Activated T-helper 1 cell treated with anti-CD3 and anti-CD28 coated beads, Interleukin-12 subunit alpha, Interleukin-12 subunit beta, Interleukin-2, Interleukin-4 antibody, amounts not matched to agents 30 ng/mL and 10 ng/mL and 1 ng/mL, durations not matched to agents 14 hours and 24 hours and 36 hours (primary cell): ENCODE measurements at places on chromosomes 2 and 18.

DNA sequence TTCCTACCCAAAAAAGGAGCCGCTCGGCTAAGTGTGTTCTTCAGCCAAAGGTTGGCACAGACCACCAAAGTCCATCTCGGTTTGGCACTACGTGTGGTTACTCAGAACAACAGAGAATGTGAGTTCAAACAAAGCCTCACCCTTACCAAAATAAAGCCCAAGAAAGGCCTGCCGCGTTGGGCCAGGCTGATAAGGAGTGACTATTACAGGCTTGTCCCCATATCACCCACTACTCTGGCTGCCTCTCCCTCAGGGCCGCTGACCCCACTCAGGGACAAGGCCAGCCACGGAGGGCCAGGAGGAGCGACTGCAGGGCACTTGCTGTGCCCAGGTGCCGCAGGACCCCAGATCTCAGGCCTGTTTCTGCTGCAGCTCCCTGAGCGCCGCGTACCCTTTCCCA, 13.8 kb downstream of the HS1BP3 start:
- no peak overlapping the region for H3K4me3 ChIP-seq
- H3K4me1 ChIP-seq: no peaks in the 10 kb centered on the region
- peaks cover 7% of the 10 kb centered on the region for H3K36me3 ChIP-seq
- no peaks in the 10 kb centered on the region for H3K27me3 ChIP-seq

DNA sequence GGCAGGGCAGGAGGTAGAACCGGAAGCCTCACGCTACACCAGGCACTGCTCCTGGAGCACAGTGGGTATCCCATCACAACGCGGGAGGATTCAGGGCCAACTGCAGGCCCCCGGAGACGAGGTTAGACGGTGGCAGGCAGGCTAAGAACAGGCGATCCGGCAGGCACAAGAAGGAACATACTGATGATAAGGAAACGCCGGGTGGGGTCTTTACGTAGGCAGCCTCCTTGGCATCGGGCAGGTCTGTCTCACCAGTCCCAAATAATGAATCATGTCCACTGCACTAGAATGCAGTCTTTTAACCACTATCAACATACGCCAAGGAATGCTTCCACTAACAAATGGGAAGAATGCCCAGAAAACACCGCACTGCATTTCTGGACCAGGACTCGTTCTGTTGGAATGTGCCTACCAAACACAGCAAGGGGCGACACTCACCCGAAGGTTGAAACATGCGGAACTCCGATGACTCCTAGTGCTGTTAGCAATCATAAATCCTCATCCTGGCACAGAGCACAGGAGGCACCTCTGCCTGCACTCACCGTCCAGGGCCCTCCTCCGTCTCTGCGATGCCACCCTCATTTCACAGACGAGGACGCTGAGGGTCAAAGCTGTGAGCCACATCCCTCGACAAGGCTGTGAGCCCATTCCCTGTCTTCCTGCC, 35.2 kb downstream of the ZNF516 start:
- H3K4me1 ChIP-seq: no peaks in the 10 kb centered on the region
- H3K4me3 ChIP-seq: no peak overlapping the region
- H3K27ac ChIP-seq: no peak overlapping the region
- DNase-seq: no peak
- no peaks in the 10 kb centered on the region for H3K36me3 ChIP-seq

DNA sequence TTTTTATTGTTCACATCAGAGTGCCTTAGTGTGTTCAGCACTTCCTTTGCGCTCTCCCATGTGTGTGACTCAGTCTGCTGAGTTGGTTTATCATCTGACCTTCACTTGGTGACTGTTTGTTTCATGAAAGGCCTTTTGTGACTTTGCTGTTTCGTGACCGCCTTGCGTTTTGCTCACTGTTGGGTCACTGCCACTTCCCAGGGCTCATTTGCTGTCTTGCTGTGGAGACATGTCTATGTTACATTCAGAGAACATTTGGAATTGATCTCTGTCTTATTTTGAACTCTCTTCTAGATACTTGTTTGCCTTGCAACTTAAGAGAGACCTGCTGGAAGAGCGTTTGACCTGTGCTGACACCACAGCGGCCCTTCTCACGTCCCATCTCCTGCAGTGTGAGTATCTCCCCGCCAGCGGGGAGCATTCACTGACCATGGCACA, 54.7 kb downstream of the FARP2 start:
- H3K4me3 ChIP-seq: no peak overlapping the region
- H3K4me1 ChIP-seq: no peaks in the 10 kb centered on the region
- peaks cover 14% of the 10 kb centered on the region for H3K36me3 ChIP-seq
- DNase-seq: no peak
- H3K27ac ChIP-seq: no peak overlapping the region

GRCh38 chr2:232870766-232871371, 805 bp downstream of the SNORC start:
- H3K27ac ChIP-seq: no peak overlapping the region
- no peaks in the 10 kb centered on the region for H3K36me3 ChIP-seq
- no peaks in the 10 kb centered on the region for H3K4me1 ChIP-seq
- H3K27me3 ChIP-seq: peaks cover 9% of the 10 kb centered on the region
- no peak for DNase-seq
- no peak overlapping the region for H3K4me3 ChIP-seq

- no peak overlapping the region for H3K27ac ChIP-seq
- no peaks in the 10 kb centered on the region for H3K27me3 ChIP-seq
- H3K36me3 ChIP-seq: no peaks in the 10 kb centered on the region
- no peak for DNase-seq
- peaks cover 13% of the 10 kb centered on the region for H3K4me1 ChIP-seq
- H3K4me3 ChIP-seq: no peak overlapping the region
Observed at GRCh38 chr2:170341684-170342623, 164.0 kb downstream of the MYO3B start.

- H3K36me3 ChIP-seq: no peaks in the 10 kb centered on the region
- peaks cover 11% of the 10 kb centered on the region for H3K27me3 ChIP-seq
- peaks cover 4% of the 10 kb centered on the region for H3K4me1 ChIP-seq
- DNase-seq: no peak
Observed at GRCh38 chr2:85215448-85216401, 82.5 kb downstream of the TCF7L1 start.

- H3K4me1 ChIP-seq: no peaks in the 10 kb centered on the region
- DNase-seq: no peak
- no peak overlapping the region for H3K4me3 ChIP-seq
- no peak overlapping the region for H3K27ac ChIP-seq
- no peaks in the 10 kb centered on the region for H3K27me3 ChIP-seq
- no peaks in the 10 kb centered on the region for H3K36me3 ChIP-seq
Observed at GRCh38 chr2:193250389-193250788, 1055.7 kb upstream of the TMEFF2 start.

GRCh38 chr2:79670198-79670597, 157.3 kb downstream of the CTNNA2 start:
- no peaks in the 10 kb centered on the region for H3K27me3 ChIP-seq
- no peaks in the 10 kb centered on the region for H3K4me1 ChIP-seq
- no peak for DNase-seq
- H3K36me3 ChIP-seq: no peaks in the 10 kb centered on the region
- no peak overlapping the region for H3K4me3 ChIP-seq
- no peak overlapping the region for H3K27ac ChIP-seq

DNA sequence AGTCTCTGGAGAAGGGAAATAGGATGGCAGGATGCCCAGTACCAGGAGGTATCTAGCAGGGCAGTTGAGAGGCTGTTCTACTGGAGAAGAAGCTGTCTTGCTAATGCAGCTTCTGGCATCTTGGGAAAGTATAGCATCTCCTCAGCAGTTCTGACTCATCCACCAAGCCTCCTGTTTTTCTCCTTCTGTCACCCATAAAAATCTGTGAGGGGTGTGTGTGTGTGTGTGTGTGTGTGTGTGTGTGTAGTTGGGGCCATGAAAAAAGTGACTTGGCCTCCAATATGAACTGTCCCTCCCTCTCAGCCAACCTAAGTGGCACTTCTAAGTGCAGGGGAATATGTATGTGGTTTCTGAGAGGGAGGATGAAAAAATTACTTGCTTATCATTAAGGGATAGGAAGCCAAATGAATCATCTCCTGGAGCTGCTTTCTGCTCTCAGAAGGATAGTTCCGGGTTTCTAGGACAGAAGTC, 83.9 kb downstream of the CBLN2 start:
- no peak for DNase-seq
- H3K4me3 ChIP-seq: no peak overlapping the region
- H3K4me1 ChIP-seq: no peaks in the 10 kb centered on the region
- H3K36me3 ChIP-seq: no peaks in the 10 kb centered on the region
- H3K27ac ChIP-seq: no peak overlapping the region

- no peaks in the 10 kb centered on the region for H3K36me3 ChIP-seq
- peaks cover 7% of the 10 kb centered on the region for H3K27me3 ChIP-seq
- no peak overlapping the region for H3K4me3 ChIP-seq
- DNase-seq: no peak
- no peaks in the 10 kb centered on the region for H3K4me1 ChIP-seq
Observed at GRCh38 chr2:133859578-133859977, 291.3 kb upstream of the NCKAP5 start.

GRCh38 chr18:62325806-62326645, 916 bp downstream of the TNFRSF11A start:
- H3K27me3 ChIP-seq: peaks cover 34% of the 10 kb centered on the region
- peaks cover 68% of the 10 kb centered on the region for H3K4me1 ChIP-seq
- peak overlapping the region; percentile 85 for H3K27ac ChIP-seq

- H3K36me3 ChIP-seq: no peaks in the 10 kb centered on the region
- no peak overlapping the region for H3K4me3 ChIP-seq
- no peak for DNase-seq
- H3K4me1 ChIP-seq: no peaks in the 10 kb centered on the region
Observed at GRCh38 chr18:69380324-69380723, 20.4 kb upstream of the DOK6 start.

GRCh38 chr2:20040489-20041172, 10.8 kb downstream of the LAPTM4A start:
- DNase-seq: no peak
- H3K4me1 ChIP-seq: peaks cover 21% of the 10 kb centered on the region

GRCh38 chr2:160512491-160512890, 18.9 kb upstream of the RBMS1 start:
- H3K36me3 ChIP-seq: peaks cover 5% of the 10 kb centered on the region
- peaks cover 5% of the 10 kb centered on the region for H3K27me3 ChIP-seq
- H3K27ac ChIP-seq: no peak overlapping the region
- no peak overlapping the region for H3K4me3 ChIP-seq
- H3K4me1 ChIP-seq: peaks cover 46% of the 10 kb centered on the region

- peak overlapping the region; percentile 81 for H3K27ac ChIP-seq
- H3K27me3 ChIP-seq: no peaks in the 10 kb centered on the region
- no peak for DNase-seq
- peak overlapping the region; percentile 37 for H3K4me3 ChIP-seq
Observed at GRCh38 chr2:98478907-98479306, 34.2 kb downstream of the INPP4A start.

DNA sequence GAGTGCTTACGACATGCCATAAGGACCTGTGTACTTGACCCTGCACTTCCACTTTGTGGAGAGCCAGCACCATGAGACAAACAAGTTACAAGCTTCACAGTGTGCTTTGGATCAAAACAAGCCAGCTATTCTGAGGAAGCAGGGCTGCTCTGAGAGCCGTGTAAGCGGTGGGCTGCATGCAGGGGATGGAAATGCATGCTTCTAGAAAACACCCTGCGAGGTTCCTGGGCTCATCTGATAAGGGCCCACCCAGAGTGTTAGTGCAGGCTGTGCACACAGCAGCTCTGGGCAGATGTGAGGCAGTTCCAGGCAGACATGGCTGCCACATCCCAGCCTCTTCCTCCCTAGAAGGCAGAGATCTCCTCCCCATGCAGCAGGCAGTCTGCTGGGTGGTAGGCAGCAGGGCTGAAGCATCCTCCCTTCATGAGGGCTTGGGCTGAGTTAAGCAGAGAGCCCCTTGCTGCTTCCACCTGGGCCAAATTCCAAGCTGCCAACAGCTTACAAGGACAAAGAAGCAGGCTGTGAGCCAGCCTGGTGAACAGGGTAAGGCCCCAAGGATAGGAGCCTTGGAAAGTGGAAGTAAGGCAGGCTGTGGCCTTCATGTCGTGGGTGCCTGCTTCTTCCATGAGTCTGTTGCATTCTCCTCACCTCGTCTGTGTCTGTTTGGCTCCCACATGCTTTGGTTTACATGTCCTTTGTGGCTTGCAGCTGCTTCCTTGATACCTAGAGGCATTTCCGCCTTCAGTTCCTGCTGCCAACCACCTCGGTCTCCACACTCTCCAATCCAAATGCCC, 7.7 kb downstream of the PSD4 start:
- H3K27ac ChIP-seq: peak overlapping the region; percentile 81
- no peaks in the 10 kb centered on the region for H3K27me3 ChIP-seq
- H3K4me1 ChIP-seq: peaks cover 86% of the 10 kb centered on the region
- peaks cover 67% of the 10 kb centered on the region for H3K36me3 ChIP-seq
- DNase-seq: no peak
- peak overlapping the region; percentile 76 for H3K4me3 ChIP-seq

- no peak overlapping the region for H3K4me3 ChIP-seq
- no peaks in the 10 kb centered on the region for H3K36me3 ChIP-seq
- no peak overlapping the region for H3K27ac ChIP-seq
Observed at GRCh38 chr18:48154828-48155227, 224.4 kb upstream of the SMAD2 start.

DNA sequence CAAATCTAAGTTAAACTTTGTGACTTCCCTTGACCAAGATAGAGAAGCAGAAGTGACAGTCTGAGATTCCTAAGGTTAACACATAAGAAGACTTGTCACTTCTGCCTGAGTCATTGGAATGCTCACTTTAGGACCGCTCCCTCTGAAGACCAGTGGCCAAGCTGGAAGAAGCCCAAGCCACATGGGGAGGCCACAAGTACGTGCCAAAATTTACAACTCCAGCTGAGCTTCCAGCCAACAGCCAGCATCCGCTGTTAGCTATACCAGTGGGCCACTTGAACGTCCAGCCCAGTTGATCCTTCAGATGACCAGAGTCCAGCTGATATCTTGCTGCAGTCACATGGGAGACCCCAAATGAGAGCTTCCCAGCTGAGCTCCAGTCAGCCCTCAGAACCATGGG, 18.1 kb upstream of the ANTXR1 start:
- no peak overlapping the region for H3K27ac ChIP-seq

- peaks cover 17% of the 10 kb centered on the region for H3K4me1 ChIP-seq
- peaks cover 1% of the 10 kb centered on the region for H3K36me3 ChIP-seq
- H3K27me3 ChIP-seq: no peaks in the 10 kb centered on the region
- H3K4me3 ChIP-seq: no peak overlapping the region
Observed at GRCh38 chr2:105377871-105378270, 21.0 kb downstream of the FHL2 start.

DNA sequence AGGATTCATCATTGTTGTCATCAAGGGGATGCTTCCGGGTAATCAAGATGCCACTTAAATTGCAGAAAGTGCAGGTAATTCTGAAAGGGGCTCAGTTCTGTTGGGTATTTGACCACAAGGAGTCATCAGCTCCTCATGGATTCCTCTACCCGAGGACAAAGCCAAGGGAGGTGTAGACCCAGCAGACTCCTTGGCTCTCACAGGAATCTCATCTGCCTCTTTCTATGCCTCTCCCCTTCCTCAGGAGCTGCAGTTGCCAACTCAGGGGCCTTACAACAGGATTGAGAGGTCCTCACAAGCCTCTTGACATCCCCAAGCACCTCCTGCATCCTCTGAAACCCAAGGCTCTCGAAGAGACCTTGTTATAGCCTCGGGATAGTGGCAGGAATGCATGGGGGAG, 44.0 kb downstream of the ITGB6 start:
- no peaks in the 10 kb centered on the region for H3K36me3 ChIP-seq
- no peak for DNase-seq
- H3K4me3 ChIP-seq: no peak overlapping the region
- H3K27me3 ChIP-seq: peaks cover 7% of the 10 kb centered on the region
- H3K4me1 ChIP-seq: no peaks in the 10 kb centered on the region
- no peak overlapping the region for H3K27ac ChIP-seq

- no peak for DNase-seq
- H3K4me3 ChIP-seq: no peak overlapping the region
- H3K27me3 ChIP-seq: no peaks in the 10 kb centered on the region
- H3K36me3 ChIP-seq: peaks cover 32% of the 10 kb centered on the region
- H3K27ac ChIP-seq: no peak overlapping the region
Observed at GRCh38 chr2:190891889-190892288, 11.3 kb downstream of the GLS start.

GRCh38 chr2:235347691-235348090, 146.2 kb upstream of the AGAP1 start:
- DNase-seq: no peak
- no peaks in the 10 kb centered on the region for H3K27me3 ChIP-seq
- H3K4me1 ChIP-seq: no peaks in the 10 kb centered on the region
- no peak overlapping the region for H3K4me3 ChIP-seq
- no peak overlapping the region for H3K27ac ChIP-seq
- no peaks in the 10 kb centered on the region for H3K36me3 ChIP-seq
